ENCODE measurements at places on chromosomes 6 and 20. TPM values are rescaled to one million over a fixed set of nuclear protein-coding genes. Genes with fewer than 3 reads are reported as not detected.

CST4 gene
- not detected for total RNA-seq

- H3K36me3 ChIP-seq: no peaks in the 10 kb centered on the region
- peak; percentile 78 for DNase-seq
- no peak overlapping the region for H3K4me3 ChIP-seq
- peaks cover 4% of the 10 kb centered on the region for H3K27me3 ChIP-seq
- H3K27ac ChIP-seq: no peak overlapping the region
- H3K4me1 ChIP-seq: peaks cover 5% of the 10 kb centered on the region
Observed at GRCh38 chr20:44384423-44385027, 29.0 kb downstream of the HNF4A start.

DNA sequence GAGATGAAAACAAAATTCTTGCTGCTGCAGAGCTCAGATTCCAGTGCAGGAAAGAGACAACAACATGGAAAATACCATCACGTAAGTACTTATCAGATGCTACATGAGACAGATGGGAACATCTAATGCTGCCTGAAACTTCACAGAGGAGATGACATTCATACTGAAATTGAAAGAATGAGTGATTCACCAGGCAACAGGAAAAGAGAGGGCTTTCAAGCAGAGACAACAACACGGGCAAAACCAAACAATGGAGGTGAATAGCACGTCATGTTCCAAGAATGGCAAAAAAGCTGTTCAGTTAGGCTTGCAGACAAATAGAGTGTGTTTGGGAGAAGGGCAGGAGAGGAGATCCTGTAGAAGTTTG is 39.3 kb downstream of the GTF2H5 start:
- H3K4me1 ChIP-seq: peaks cover 25% of the 10 kb centered on the region
- H3K27me3 ChIP-seq: no peaks in the 10 kb centered on the region
- H3K4me3 ChIP-seq: no peak overlapping the region
- DNase-seq: peak; percentile 71
- peak overlapping the region; percentile 87 for H3K27ac ChIP-seq

DNA sequence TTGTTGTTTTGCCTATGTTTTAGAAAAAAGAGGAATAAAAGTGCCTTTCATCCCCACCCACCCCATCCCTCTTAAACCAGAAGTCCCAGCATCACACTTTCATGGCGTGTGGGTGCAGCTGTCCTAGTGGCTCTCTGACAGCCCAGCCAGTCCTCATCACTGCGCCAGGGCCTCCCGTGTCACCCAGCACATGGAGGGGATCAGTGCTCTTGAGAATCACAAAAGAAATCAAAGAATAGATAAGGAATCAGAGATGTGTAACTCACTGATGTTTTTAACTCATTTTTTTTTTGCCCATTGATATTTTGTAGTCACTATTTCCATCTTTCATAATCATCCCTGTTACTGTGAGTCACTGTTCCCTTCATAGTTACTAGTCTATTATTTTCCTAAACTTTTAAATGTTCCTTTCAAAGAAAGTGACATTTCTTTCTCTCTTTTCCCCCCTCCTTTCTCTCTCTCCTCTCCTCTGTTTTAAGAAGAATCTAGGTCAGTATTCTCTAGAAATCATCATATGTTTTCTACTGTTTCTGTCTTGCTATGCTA is 78.6 kb downstream of the AIG1 start:
- DNase-seq: no peak
- no peak overlapping the region for H3K27ac ChIP-seq
- no peak overlapping the region for H3K4me3 ChIP-seq
- H3K36me3 ChIP-seq: no peaks in the 10 kb centered on the region
